Activated T-helper 17 cell treated with anti-CD3 and anti-CD28 coated beads, Interleukin-2, amount 50 U/mL, for 72 hours (primary cell): ENCODE measurements at places on chromosomes 3 and 15.

DNA sequence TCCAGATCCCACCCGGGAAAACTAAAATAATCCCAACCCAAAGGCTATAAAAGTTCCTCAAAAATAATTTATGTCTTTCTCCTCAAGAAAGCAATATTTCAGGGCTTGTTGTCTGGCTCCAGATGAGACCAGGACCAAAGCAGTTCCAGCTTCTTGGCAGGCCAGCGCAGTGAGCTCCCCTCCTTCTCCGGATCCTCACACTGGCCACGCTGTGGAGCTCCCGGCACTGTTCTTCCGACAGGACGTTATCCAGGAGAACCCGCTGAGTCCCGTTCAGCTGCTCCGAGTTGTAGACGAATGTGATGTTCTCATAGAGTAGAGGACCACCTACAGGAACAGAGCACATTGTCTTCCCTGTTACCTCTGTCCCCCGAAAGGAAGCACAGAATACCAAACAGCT, 146.3 kb downstream of the P3H2 start:
- no peak for ATAC-seq

GRCh38 chr3:157844216-157844615, 262.0 kb downstream of the SHOX2 start:
- no peak for ATAC-seq

DNA sequence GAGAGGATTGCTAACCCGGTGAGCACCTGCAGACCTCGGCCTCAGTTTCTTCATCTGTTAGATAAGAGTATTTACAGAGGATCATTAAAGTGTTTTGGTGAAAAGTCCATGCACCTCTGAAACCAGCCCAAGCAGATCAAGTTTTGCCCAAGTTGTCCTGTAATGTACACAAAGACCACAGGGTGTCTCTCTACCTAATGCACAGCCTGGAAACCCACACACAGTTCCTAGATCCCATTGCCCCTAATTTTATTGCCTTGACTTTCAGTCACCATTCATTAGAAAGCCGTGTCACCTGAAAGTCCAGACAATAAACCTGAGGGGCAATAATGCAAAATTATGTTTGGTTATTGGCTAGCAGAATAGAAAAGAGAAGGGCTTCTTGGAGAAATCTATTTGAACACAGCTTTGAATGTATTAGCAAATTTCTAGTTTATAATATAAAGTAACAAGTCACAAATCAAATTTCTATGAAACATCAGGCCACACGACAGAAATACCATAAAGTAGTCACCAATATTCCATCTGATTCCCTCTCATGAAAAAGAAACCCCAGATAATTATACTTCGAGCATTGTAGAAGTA, 161.3 kb upstream of the SLC2A2 start:
- ATAC-seq, result no peak

DNA sequence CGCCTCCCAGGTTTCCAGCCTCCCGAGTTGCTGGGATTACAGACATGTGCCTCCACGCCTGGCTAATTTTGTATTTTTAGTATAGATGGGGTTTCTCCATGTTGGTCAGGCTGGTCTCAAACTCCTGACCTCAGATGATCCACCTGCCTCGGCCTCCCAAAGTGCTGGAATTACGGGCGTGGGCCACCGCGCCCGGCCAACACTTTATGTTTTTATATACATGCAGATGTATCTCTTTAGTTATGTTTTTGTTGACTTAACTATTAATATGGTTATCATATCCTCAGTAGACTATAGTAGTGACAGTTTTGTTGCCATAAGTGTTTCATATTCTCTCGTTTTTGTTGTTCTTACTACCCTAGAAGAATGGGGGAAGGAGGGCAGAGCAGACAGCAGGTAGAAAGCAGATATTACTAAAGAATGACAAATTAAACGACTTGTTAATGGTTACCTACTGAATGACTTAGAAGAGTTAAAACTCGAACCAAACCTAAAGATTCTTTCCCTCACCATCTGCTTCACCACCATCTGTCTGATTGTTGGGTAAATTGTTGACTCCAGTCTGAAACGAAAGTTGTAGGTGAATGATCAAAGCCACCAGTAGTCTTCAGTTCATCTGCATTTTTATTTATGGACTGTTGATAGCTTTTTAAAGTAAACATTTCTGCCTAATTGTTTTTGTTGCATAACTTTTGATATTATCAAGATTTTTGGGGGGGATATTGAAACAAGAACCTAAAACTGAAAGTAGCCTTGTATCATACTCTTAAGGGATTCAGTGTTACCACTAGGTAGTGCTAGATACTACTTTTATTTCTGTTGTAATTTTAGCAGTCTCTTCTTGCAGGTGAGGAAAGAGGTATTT, 89.3 kb downstream of the RASA2 start:
- peak; percentile 45 for ATAC-seq

- ATAC-seq, result peak; percentile 96
Observed at GRCh38 chr3:12395349-12396012, 88.8 kb upstream of the TSEN2 start.

GRCh38 chr15:79930516-79930915, 33.7 kb upstream of the MTHFS start:
- ATAC-seq, result no peak

DNA sequence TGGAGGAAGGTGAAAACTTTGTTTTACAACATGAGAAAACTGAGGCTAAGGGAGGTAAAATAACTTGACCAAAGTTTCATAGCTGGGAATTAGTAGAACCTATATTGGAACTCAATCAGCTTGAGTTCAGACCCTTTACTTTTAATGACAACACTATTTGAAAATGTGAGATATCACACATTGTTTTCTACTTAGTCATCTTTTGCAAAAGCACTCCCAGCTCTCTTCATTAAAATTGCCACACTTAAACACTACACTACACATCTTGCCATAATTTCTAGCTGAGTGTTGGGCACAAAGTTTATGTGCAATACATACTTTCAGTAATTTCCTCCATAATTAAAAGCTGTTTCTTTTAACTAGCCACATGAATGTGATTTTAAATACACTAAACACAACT, 230.4 kb upstream of the DCBLD2 start:
- ATAC-seq, result no peak

DNA sequence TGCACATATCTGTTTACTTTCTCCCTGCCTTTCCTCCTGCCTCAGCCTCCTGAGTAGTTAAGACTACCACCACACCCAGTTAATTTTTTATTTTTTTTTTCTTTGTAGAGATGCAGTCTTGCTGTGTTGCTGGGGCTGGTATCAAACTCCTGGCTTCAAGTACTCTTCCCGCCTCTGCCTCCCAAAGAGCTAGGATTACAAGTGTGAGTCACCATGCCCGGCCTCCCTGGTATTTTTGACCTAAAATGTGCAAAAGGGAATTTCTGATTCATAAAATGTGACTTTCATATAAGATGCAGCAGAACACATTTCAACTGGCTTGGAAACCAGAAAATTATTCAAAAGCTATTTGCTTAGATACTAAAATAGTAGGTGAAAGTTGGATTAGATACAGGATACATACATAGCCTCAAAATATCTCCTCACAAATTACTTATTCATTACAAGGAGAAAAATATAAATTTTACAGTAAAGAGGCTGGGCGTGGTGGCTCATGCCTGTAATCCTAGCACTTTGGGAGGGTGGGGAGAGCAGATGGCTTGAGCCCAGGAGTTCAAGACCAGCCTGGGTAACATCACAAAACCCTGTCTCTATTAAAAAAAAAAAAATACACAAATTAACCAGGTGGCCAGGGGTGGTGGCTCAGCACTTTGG, 32.0 kb downstream of the MAP4 start:
- ATAC-seq, result no peak

DNA sequence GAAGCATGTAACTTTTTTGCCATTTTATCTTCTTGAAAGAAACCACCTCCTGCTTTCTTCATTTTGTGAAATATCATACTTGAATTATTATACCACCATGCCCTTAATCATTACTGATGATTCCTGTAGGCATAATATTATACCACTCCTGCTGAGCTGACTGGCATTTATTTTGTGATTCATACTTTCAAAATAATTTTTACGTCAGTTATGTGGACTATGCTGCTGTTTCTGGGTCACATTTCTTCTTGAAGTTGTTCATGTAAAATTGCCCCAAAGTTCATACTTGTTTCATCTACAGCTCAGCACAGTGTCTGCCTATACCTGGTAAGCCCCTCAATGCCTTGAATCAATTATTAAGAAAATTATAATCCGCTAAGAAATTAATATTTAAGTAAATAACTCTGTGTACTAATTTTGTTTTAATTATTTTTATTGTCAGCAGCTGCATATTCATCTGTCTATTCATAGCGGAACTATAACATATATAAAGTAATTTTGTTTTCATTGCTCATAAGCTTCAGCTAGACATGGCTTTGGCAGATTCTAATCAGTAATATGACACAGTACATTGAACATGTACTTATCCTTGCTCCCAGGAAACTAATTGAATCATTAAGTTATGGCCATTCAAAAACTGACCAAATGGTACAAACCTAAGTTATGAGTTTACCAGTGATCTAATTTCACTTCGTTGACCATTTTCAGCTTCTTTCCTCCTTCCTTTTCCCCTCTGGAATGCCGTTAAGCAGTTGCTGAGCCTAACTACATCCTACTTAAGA, 160.0 kb downstream of the NAALADL2 start:
- ATAC-seq, result no peak

DNA sequence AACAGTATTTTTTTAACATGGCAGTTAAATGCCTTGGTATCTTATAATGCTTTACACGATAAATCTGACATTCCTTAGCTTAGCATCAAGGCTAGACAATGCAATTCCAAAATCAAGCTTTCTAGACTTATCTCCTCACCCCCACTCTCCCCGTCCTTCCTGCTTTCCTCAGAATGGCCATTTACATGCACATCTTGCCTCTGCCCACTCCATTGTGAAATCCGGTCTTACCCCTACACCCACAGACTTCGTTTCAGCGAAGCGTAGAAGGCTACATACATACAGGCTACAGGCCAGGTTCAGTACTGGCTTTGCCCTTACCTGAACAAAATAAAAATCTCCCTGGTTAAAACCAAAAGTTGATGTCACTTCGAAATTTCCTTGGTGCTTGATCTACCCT, 58.6 kb upstream of the SLC12A8 start:
- no peak for ATAC-seq

- no peak for ATAC-seq
Observed at GRCh38 chr3:89527736-89528305, 420.4 kb downstream of the EPHA3 start.

GRCh38 chr15:70437882-70438451, 325.4 kb downstream of the UACA start:
- no peak for ATAC-seq

DNA sequence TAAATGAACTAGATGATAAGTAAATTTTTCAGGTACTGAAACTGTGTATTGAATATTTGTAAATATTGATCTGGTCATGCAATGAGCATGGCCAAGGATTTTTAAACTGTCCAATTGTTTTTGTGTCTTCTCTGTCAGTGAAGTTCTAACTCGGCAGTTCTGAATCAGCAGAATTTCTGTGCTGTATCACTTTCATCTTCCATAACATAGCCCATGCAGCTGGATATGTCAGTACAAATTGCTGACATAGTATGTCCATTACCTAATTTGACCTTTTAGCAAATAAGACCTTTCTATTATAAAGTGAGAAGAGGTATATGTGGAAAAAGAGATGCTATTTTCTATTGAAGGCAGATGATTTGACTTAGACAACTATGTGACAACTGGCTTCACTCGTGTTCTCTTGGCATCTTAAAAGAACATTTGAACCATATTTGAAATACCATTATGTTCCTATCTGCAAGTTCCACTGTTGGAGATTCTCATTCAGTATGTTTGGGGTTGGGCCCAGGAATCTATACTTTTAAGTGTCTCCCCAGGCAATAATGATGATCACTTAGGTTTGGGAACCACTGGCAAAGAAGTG, 90.4 kb downstream of the CMSS1 start:
- ATAC-seq, result no peak

- ATAC-seq, result no peak
Observed at GRCh38 chr3:148884261-148884660, 19.2 kb downstream of the CPA3 start.

DNA sequence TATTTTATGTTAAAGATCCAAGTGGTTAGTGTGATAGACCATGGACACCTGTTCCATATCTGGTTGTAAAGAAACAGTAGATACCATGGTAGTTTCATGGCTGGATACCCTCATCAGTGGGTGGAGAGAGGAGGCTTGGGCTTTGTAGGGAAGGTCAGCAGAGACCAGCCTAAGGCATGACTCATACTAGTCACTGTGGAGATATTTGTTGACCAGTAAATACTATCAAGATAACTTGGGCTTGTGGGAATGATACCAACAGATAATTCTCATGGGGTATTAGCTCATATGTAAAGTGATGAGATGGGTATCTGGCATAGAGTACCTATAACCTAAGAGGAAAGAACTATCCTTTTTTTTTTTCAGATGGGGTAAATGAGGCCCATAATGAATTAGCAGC, 354.5 kb downstream of the CACNA2D3 start:
- ATAC-seq, result no peak

DNA sequence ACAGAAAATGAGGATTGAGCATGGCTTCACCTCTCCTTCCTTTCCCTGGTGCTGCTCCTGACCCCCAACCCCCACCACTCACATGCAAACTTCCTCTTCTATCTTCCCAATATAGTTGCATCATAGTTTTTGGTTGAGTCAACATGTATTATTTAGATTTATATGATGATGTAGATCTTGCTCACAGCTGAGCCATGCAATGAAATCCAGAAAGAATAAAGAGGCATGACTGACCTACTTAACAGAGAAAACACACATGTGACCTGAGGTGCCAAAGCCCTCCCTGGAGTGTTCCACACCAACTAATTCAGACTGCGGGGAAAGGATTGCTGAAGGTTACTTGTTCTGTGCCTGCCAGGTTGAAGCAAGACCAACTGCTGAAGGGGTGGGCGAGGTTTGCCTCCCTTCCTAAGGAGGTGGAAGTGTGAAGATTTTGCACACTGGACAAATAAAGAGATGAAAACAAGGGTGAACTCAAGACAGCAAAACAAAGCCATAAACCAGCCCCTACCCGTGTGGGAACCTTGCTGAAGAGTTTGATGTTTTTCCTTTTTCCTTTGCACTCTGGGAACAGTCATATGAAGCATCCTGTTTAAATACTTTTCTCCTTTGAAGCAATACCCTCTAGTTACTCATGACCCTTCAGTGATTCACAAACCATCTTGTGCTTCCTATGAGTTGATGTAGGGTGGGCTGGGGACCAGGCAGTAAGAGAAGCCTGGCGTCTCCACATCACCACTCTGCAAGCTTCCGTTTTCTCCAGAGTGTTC, 155.2 kb upstream of the UBE2E1 start:
- no peak for ATAC-seq

DNA sequence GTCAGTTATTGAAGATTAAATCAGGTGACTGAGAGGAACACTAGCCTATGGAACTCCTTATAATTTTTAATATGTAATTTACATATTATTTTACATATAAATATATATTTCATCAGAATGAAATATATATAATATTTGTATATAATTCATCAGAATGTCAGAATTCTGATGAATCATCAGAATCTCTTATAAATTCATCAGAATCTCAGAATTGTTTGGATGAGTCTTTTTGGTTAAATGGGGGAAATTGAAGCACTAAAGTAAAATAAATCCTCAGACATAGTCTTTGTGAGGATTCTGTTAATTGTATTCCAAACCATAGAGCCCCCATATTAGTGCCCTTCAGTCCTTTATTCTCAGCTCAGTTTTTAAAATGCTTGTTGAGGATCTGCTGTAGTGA, 15.4 kb downstream of the TCF12 start:
- no peak for ATAC-seq

- ATAC-seq, result no peak
Observed at GRCh38 chr3:64290161-64290560, 64.9 kb upstream of the PRICKLE2 start.
